CD4-positive, alpha-beta T cell treated with Interferon alpha-2 for 1 hour (primary cell): ENCODE measurements at places on chromosomes 16 and 17.

- no peak for DNase-seq
Measured at GRCh38 chr16:9772526-9773225, 409.6 kb downstream of the GRIN2A start.

- DNase-seq: no peak
Measured at GRCh38 chr17:54172985-54173316, 350.2 kb downstream of the KIF2B start.

GRCh38 chr17:20702692-20703091 is 123.2 kb downstream of the CDRT15L2 start:
- peak; percentile 2 for DNase-seq

DNA sequence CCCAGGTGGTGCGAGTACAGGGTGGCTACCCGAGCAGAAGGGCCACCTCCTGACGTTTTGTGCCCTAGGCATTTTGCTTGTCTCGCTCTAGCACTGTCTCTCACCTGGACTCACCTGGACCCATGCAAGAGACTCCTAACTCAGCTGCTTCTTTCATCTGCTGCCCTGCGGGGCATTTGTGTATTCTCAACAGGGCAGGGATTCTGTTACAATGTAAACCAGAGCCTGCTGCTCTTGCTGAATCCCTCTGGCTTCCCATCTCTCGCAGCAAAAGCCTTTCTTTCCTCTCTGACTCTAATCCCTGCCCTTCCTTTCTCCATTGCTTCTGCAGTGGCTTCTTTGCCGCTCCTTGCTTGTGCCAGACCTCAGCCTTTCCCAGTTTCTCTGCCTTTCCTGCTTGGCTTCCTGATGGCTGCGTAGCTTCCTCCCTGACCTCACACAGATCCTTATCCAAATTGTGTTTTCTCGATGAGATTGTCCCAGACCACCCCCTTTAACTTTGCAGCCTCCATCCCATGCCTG is 10.2 kb downstream of the ARSG start:
- DNase-seq: no peak

- DNase-seq: no peak
Measured at GRCh38 chr17:82204831-82205719, 7.6 kb downstream of the CCDC57 start.

DNA sequence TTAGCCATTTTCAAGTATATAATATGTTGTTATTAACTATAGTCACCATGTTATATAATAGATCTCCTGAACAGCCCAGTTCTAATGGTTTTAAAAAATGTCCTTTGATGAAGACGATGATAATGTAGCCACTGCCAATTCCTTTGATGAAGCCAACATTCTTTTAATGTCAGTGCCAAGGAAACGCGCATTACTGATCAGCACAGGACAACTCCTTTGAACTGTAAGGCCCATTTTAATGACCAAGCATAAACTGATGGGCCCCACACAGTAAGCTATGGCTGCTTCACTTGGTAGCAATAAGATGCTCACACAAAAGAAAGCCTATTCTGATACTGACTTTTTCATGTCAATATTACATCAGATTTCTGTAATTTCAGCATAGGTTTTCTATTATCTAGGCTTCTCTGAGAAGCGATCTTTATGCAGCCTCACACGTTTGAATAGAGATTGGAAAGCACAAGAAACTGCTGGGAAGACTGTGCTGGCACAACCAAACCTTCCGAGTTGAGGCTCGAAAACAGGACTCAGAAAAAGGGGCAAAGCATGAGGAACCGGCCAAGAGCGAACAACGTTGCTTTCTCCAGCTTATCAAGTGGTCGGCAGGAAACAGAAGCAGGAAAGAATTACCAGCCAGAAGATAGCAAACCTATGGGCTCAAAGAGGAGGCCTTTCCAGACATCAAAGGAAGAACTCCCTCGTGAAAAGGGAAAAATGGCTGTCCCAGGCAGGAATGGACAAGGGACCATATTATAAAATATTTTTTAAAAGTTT is 19.4 kb downstream of the ERN1 start:
- no peak for DNase-seq

DNA sequence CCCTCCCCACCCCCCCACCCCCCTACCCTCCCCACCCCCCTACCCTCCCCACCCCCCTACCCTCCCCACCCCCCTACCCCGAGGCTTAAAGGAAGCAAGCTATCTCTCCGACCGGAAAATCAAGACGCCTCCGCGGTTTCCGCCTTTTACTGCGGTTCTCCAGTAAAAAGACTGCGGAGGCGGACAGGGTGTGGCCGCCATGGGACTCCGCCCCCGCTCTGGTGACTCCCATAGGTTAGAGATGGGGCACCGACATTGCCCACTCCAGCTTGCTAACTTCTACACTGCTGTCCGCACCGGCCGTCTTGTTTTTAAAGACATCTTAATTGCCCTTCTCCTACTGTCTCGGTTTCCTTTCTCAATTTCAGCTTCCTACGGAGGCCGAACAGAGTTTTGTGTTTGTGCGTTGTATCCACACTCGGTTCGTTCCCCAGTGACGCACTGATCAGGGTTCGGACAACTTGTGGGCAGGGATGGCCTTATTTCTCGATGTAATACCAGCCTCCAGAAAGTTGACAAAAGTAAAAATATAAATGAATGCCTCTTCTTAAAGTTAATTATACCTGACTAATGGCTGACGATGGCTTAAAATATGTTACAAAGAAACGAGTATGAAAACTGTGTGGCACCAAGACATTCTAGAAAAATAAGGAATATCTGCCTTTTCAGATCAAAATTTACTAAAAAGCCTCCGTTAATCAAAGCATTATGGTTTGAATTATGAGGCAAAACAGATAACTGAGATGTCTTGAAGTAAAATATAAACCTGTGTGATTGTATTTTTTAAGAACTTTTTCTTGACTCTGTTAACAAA is 1.1 kb upstream of the ZNF200 start:
- peak; percentile 57 for DNase-seq

DNA sequence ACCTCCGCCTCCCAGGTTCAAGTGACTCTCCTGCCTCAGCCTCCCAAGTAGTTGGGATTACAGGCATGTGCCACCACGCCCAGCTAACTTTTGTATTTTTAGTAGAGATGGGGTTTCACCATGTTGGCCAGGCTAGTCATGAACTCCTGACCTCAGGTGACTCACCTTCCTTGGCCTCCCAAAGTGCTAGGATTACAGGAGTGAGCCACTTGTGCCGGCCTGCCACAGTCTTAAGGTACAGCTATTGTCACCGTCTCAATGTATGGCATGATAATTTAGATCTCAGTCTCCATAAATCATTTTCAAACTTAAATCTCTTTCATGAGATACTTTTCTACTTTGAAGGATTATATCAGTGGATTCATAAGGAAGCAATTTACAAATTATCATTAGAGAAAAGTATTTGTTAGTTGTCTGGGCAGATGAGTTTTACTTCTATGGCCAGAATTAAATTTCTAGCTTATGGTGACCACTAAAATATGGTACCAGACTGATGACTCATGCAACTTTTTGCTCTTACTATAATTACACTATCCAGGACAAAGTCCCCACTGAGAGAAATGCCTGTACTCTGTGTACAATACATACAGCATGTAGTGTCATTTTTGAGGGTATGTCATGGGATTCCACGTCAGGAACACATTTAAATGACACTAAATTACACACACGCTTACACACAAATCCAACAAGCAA is 1230.3 kb upstream of the GOT2 start:
- no peak for DNase-seq

GRCh38 chr17:18185391-18185790 is 1.8 kb downstream of the ALKBH5 start:
- DNase-seq: no peak

DNA sequence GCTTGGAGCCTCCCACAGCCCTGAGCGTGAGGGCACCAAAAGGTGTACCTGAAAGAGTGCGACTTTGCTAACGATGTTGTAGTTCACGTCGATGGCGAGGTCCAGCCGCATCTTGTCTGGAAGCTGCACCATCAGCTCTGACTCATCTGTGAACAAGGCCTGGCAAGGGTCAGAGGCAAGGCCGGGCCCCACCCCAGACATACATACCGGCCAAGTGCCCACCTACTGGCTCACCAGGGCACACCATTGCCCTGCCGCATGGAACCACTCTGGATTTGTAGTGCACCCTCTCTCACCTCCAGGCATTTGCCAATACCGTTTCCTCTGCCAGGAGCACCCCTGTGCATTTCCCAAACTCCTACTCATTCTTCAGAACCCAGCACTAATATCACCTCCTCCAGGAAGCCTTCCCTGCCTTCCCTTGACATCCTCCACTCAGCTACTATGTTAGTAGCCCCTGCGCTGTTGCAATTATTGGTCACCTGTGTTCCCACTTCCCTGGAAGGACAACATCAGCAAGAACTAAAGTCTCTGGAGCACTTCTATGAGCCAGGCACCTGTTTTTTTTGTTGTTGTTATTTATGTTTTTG is 69.4 kb downstream of the CNGB1 start:
- no peak for DNase-seq

GRCh38 chr17:10370016-10370608 is 2.7 kb downstream of the MYH13 start:
- DNase-seq: no peak
